ENCODE measurements at places on chromosomes 2 and 18.

DNA sequence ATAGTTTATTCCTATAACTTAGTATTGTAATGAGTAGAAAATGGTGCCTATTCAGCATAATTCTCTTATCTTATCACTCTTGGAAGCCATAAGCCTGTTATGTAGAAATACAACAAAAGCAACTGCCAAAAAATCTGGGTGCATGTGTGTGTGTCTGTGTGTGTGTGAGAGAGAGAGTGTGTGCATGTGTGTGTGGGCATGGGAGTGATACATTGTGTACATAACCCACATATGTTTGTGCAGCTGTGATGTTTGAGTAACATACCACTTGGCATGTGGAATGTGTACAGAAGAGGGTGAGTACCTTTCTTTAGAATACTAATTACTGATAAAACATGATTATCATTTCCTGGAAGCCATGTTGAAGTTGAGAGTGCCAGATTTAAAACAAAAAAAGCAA, 642.3 kb upstream of the SYT4 start:
- no peak for DNase-seq

DNA sequence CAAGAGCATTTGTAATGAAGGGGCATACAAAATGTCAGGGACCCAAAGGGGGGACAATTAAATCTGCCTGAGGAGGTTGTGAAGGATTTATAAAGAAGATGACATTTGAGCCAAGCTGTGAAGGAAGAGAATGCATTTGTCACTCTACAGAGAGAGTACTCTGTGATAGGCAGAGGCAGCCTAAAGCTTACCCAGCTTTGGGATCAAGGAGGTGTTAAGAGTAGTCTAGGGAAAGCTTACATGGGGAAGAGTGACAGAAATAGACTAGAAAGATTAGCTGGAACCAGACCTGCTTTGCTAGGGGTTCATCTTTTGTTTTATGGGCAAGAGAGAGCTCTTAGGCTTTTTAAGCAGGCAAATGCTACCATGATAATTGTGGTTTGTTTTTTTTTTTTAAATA, 169.1 kb upstream of the CYP26B1 start:
- no peak for DNase-seq

DNA sequence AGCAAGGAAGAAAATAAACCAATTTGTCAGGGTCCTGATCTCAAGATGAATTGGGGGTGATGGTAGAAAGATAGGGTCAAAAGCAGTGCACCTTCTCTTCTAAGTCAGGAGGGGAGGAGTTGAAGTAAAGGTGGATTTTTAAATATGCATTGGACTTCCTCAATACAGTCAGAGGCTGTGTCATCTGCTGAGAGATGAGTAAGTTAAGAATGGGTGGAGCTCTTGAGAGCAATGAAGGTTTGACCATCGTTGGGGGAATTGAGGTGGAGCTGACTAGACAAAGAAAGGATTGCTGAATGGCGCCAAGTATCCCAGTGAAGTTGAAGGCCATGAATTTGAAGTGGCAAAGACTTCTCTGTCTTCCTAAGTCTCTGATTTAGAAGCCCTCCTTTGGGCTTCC, 18.4 kb upstream of the CPO start:
- no peak for DNase-seq

- DNase-seq, result no peak
Observed at GRCh38 chr18:24018299-24018886, 3.8 kb downstream of the TTC39C start.

GRCh38 chr2:101983486-101983885, 8.3 kb upstream of the IL1R2 start:
- no peak for DNase-seq

GRCh38 chr2:26576565-26577441, 64.4 kb downstream of the CIB4 start:
- no peak for DNase-seq

DNA sequence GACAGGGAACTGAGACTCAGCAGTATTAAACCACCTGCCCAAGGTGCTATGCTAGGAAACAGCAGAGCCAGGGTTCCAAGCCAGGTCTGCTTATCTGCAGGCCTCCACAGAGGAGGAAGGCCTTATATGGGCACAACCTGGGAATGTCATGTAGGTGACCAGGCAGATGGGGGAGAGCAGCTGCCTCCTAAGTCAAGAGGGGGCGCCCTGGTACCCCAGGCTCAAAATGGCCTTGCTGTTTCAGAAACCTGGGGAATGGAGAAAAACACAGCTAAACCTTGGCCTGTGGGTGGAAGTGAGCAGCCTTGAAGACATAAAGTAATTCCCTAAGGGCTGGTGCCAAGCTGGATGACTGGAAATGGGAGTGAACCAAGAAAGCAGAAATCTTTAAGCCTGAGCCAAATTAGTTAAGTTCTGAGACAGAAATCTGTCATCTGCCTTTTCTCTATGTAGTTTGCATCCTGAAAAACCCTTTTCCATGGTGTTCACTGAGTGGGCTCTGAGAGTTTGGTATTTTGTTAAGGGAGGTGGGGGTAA, 79.1 kb downstream of the MAPK4 start:
- DNase-seq, result no peak

DNA sequence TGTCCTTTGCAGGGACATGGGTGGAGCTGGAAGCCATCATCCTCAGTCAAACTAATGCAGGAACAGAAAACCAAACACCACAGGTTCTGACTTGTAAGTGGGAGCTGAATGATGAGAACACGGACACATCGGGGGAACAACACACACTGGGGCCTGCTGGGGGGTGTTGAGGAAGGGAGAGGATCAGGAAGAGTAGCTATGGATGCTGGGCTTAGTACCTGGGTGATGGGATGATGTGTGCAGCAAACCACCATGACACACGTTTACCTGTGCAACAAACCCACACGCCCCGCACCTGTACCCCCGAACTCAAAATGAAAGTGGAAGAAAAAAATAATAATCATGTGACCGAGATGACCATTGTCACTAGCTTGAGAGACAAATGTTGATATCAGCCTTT, 114.7 kb downstream of the NDUFA10 start:
- DNase-seq, result no peak

DNA sequence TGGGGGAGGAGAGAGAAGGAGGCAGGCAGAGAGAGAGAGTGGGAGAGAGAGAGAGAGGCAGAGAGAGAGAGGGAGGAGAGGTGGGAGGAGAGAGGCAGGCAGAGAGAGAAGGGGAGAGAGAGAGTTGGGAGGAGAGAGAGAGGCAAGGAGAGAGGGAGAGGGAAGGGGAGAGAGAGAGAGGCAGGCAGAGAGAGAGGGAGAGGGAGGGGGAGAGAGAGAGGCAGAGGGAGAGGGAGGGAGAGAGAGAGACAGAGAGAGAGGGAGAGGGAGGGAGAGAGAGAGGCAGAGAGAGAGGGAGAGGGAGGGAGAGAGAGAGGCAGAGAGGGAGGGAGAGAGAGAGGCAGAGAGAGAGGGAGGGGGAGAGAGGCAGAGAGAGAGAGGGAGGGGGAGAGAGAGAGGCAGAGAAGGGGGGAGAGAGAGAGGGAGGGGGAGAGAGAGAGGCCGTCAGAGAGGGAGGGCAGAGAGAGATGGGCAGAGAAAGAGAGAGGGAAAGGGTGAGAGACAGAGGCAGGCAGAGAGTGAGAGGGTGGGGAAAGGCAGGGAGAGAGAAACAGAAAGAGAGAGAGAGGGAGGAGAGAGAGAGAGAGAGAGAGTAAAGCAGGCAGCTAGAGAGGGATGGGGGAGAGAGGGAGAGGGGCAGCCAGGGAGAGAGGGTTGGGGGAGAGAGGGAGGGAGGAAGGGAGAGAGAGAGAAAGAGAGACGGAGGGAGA, 122.2 kb upstream of the PXDN start:
- no peak for DNase-seq

- no peak for DNase-seq
Observed at GRCh38 chr2:152740743-152741328, 22.4 kb downstream of the ARL6IP6 start.

- DNase-seq, result no peak
Observed at GRCh38 chr2:98768384-98769113, 37.6 kb upstream of the MGAT4A start.

DNA sequence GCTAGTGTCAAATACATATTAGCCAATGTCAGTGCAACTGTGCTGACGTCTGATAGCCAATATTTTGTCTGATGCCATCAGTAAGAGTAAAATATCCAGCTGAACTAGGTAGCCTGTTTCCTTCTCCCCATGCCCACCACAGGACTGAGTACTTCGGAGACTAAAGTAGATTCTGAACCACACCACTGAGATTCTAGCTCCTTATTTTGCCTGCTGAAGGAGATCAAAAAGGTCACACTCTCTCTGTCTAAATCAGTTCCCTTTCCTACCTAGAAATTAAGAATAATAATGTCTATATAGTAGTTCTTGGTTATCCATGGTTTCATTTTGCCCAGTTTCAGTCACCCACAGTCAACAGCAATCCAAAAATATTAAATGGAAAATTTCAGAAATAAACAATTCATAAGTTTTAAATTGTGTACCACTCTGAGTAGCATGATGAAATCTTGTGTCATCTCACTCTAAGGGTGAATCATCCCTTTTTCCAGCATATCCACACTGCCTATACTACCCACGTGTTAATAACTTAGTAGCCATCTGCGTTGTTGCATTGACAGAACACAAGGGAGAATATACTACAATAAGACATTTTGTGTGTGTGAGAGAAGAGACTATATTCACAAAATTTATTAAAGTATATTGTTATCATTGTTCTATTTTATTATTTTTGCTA, 1043.3 kb upstream of the PIK3C3 start:
- DNase-seq, result peak; percentile 65

DNA sequence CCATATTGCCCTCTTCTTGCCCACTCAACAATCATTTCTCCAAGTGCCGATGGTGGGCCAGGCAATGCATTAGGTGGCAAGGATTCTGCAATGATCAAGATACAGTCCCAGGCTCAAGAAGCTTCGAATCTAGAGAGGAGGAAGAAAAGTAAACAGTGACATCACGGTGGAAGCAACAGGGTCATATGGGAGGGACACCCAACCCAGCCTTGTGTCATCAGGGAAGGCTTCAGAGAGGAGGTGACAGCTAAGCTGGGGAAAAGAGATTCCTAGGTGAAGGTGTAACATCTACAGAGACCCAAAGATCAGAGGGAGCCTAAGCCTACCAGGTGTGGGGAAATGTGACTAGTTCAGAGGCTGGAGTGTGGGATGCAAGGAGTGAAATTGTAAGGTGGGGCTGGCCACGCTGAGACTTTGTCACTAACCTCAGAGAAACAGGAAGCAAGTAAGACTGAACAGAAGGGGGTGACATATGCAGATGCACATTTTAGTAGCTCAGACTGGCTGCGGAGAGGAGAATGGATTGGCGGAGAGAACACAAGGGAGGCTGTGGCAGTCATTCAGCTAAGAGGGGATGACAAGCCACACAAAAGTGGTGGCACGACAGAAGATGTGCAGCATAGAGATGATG, 104.9 kb downstream of the ANKRD44 start:
- no peak for DNase-seq

DNA sequence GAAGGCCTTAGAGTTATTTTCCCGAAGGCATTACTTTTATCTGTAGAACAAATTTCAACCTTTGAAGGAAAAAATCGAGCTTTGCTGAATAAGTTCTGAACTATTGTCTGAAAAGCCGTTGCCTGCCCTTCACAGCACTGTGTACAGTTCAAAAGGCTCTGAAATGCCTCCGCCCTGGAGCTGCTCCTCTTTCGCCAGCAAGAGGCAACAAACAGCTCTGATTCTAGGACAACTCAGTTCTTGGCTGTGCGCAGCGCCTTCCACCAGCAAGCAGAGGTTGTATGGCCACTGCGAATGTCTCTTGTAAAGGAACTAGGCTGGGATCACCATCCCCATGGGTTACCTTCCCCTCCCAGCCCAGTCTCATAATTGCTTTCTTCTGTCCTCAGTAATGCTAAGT, 308.5 kb downstream of the GBX2 start:
- no peak for DNase-seq

- DNase-seq, result no peak
Observed at GRCh38 chr2:32622570-32623310, 5.1 kb upstream of the TTC27 start.

GRCh38 chr2:42849311-42849710, 56.9 kb upstream of the HAAO start:
- DNase-seq, result no peak

DNA sequence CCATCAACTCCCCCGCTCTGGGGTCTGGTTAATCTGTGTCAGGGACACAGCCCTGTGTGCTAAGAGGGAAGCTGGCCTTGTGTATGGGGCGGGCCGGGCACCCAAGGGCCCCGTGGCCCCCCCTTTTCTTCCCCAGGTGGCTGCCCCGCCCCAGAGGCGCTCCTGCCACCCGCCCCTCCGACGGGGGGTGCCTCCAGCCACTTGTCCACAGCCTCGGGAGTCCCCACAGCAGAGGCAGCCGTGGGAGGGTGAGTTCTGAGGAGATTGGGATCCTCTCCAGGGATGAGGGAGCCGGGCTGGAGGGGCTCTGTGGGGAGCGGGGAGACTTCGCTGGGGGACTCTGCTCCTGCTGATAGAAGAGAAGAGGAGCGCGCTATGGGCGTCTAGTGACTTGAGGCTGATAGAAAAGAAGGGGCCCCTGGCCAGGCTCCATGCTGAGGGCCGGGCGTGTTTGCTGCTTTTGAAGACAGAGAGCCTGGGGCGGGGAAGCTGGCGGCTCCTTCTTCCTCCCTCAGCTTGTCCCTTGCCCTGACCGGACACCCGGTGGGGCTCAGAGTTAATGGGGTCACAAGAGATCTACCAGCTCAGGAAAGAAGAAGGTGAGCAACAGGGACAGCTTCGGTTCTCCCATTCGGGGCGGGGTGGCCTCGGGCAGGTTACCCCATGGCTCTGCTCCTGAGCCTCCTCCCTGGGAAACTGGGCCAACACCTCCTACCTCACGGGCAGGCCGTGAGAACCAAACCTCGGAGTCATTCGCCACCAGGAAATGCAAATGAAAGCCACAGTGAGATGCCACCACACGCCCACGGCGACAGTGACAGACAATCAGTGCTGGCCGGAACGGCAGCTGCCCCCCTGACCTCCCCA, 89.4 kb upstream of the TAF1B start:
- DNase-seq, result no peak

- DNase-seq, result no peak
Observed at GRCh38 chr2:152694161-152694661, 23.1 kb downstream of the PRPF40A start.

- DNase-seq, result no peak
Observed at GRCh38 chr2:135072125-135072997, 20.3 kb downstream of the RAB3GAP1 start.

GRCh38 chr18:79764131-79764530, 33.6 kb upstream of the KCNG2 start:
- DNase-seq, result no peak

GRCh38 chr2:210922419-210922818, 366.0 kb downstream of the CPS1 start:
- no peak for DNase-seq

GRCh38 chr2:86413296-86414094, 27.7 kb upstream of the KDM3A start:
- no peak for DNase-seq

- no peak for DNase-seq
Observed at GRCh38 chr2:179332903-179333302, 68.3 kb upstream of the SESTD1 start.

GRCh38 chr2:43254331-43254730, 27.9 kb upstream of the ZFP36L2 start:
- no peak for DNase-seq

- no peak for DNase-seq
Observed at GRCh38 chr2:95388856-95389244, 13.7 kb upstream of the FAHD2A start.

Measured in fibroblast of skin of left biceps (primary cell).